ENCODE measurements at places on chromosomes 3 and 15.

- DNase-seq: no peak
Observed at GRCh38 chr3:196932600-196932999, 9.7 kb downstream of the NCBP2 start.

DNA sequence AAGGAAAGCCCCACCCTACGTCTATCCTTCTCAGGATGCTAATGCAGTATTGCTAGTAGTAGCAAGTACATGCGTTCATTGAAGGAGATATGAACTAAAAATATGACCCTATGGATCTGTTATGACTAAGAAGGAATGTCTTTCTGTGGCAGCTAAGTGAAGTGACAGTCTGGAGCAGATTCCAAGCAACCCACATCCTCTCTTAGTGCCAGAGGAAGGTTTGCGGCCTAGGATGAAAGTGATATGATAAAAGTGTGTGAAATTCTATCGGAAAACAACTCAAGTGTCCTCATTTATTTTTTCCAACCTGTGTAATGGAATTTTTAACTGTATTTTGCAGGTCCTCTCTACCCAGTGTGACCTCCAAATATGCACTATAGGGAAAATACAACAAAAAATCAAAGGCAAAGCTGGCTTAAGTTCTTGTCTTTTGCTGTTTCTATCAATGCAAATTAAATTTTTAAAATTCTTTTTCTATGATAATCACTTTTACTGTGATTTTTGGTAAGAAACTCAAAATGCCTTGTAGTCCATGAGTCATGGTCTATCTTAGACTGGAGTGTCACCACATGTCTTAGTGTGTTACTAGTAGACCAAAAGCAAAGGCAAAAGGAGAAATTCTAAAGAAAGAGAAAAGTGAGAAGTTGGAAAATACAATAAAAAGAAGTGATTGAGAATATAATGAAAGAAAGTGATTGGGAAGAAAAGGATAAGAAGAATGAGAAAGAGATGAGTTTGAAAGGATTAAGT, 161.2 kb upstream of the TMCO5A start:
- no peak for DNase-seq

- no peak for DNase-seq
Observed at GRCh38 chr3:172717493-172718088, 6.7 kb upstream of the NCEH1 start.

DNA sequence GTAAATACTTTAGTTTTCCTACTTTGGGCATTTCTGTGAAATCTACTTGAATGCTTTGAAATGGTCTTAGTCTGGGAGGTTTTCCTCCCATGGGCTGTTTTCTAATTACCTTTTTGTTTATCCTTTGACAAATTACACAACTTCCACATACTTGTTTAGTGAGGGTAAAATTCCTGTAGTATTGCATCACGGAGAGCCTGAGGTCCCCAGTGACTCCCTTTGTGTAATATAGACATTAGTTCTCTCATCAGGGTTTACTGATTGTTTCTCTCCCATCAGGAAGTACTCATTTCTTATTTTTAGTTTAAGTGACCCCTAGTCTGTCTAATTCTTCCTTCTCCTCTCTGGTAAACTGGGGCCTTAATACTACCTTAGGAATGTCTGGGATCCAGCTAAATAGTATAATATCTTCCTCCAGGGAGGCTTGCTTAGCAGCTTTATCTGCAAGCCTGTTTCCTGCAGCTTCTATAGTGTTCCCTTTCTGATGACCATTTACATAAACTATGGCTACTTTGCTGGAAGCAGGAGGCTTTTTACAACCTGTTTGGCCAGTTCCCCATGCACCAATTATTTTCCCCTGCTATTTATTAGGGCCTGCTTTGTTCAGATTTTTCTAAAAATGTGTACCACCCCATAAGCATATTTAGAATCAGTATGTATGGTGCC, 87.2 kb upstream of the XCR1 start:
- no peak for DNase-seq

DNA sequence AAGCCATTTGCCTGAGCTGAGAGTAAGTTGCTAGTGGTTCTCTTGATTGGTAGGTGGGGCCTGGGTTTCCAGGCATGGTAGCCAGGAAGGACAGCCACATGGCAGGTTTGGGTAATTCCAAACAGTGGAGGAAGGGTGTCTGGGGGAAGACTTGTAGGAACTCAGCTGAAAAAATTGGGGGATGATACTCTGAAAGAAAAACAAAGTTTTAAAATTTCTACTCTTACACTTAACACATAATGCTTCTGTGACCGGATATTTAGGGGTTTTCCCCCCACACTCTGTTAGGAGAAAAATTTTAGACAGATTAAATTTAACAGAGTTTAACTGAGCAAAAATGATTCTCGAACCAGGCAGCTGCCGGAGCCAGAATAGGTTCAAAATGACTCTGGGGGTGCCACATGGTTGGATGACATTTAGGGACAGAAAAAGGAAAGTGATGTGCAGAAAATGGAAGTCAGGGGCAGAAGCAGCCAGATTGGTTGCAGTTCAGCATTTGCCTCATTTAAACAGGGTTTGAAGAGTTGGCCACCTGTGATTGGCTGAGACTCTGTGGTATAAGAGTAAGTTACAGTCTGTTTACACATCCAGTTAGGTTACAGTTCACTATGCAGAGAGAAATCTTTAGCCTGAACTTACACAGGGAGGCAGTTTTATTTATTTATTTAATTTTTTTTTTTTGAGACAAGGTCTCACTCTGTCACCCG, 8.1 kb downstream of the B2M start:
- DNase-seq: peak; percentile 68

DNA sequence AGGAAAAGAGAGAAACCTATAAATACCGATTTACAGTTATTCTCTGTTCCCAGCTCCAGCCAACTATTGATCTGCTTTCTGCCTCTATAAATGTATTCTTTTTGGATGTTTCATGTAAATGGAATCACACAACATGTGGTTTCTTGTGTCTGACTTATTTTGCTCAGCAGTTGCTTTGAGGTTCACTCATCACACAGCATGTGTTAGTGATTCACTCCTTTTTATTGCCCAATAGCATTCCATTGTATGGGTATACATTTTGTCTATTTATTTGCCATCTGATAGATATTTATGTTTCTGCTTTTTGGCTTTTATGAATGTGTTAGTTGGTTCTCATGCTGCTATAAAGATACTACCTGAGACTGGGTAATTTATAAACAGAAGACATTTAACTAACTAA, 23.6 kb downstream of the CCR1 start:
- no peak for DNase-seq

DNA sequence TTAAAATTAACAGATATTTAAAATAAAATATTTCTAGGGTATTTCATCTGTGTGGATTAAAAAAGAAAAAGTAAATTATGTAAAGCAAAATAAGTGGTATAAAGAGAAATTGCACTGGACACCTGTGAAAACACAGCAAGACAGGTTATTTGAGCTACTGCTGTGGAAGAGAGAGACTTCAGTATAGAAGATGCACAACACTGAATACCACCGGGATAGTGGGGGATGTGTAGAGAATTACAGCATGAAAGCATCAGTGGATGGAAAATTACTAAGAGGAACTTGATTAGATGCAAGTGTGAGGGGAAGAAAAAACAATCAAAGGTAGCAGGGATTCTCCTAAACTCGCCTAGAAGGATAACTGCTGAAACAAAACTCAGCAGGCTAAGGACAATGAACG, 1242.5 kb upstream of the GBE1 start:
- DNase-seq: no peak

GRCh38 chr3:134105876-134106556, 76.3 kb upstream of the SLCO2A1 start:
- no peak for DNase-seq

DNA sequence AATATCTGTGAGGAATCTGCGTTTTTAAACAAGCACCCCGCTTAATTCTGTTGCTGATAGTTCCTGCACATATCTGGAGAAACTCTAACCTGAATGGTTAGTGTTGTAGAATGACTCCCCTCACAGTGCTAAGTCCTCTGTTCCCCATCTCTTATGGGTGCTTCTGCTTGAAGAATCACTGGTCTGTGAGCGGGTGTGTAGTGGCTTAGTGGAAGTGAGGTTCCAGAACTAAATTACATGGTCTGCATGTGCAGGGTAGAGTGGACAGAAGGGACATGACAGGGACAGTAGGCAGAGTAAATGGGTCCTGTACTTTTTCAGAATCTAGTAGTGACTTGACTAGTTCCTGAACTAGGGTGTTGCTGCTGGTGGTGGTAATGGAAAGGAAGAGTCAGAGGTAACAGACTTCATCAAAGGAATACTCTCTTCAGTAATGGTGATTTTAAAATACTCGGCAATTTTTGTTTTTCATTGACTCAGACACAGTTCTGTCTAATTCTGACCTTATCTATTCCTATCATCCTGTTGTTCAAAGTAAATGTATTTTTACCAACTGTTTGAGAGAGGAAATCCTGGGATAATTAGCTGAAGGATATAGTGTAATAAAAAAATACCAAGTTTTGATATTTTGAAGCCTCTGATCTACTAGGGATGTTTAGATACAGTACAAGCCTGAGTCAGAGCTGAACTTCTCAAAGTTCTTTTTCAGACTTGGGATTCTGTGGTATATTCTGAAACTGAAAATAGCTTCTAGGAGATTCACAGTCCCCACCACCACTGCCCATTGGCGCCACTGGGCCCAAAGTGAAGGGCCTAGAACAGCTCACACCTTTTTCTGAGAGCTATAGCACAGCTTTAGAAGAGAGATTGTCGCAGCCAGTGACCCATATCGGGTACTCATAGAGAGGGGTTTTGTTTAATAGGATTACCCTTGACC, 55.5 kb downstream of the FNDC3B start:
- DNase-seq: peak; percentile 21

DNA sequence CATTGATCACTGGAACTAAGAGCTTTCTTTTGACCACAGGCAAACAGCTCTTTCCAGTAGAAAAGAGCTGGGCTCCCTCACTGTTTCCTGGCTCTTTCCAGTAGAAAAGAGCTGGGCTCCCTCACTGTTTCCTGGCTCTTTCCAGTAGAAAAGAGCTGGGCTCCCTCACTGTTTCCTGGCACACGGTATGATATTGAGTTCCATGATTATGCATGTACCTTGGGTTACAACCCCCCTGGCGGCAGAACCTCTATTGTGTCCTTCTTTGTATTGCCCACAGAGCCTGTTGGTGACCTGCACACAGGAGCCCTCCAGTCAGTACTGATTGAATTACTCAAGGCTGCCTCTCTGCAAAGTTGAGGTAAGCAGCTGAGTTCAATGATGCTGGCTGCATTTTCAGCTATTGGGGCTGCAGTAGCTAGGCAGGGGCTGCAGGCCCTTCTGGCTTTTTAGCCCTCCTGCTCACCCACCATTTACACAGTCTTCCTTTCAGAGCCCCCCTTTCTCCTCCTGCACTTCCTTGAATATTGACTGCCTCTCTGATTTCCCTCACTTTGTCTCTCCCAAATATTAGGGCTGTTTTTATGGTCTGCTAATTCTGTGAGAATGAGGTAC, 10.2 kb downstream of the ACKR2 start:
- DNase-seq: no peak

- no peak for DNase-seq
Observed at GRCh38 chr15:80142646-80143045, 10.2 kb upstream of the FAH start.

DNA sequence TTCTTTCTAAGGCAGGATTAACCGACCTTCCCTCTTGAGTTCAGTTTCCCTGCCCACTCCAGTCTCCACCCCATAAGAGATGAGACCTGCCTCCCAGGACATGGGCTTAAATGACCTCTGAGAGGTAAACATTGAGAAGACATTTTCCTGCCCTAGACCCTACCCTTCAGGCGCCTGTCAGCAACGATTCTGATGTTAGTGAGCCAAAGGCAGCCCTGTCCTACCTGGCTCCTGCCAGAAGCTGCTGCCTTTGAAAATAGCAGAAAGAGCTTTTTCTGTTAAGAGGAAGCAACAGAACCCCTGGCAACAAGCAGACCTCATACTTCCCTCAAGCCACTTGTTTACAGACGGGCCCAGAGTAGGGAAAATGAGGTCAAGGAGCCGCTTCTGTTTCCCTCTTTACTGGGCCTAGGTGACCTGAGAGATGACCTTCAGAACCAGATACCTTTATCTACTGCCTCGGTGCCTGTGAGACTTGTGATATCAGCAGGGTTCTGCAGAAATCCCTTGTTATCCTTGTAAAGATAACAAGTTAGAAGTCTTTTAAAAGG, 52.0 kb downstream of the CD200R1L start:
- DNase-seq: no peak

GRCh38 chr3:169964176-169964575, 2.4 kb upstream of the SEC62 start:
- DNase-seq: no peak

DNA sequence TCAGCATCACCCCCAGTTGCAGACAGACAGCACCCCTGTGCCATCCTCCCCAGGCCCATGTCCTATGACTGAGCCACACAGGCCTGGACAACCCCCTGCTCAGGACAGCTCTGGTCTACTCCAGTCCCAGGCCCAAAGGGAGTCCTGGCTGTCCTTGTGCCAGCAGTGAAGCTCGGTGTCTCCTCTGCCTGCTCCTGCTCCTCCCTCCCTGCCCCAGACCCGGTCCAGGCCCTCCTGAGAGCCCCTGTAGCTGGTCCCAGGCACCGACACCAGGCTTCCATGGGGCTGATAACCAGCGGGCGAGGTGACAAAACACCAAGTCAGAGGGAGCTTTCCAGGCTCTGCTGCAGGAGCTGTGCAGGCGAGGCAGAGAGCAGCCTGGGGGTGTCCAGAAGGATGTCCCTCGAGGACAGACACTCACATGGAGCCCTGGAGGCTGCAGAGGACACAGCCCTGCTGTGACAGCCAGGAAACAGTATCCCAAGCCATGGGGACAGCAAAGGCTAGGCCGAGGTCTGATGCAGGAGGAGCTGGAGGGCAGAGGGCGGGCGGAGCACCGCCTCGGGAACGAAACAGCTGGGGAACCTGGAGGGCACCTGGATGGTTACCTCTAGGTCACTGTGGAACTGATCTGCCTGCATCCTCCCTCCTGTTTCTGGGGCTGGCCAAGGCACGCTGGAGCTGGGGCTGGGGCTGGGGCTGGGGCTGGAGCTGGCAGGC, 103.8 kb upstream of the PRR20G start:
- no peak for DNase-seq

- DNase-seq: peak; percentile 76
Observed at GRCh38 chr15:51622604-51623370, at the start of gene DMXL2. Gene DMXL2, minus strand, starts transcription at chr15:51622771. Its CDS starts 226 bp downstream, at chr15:51622545.

DNA sequence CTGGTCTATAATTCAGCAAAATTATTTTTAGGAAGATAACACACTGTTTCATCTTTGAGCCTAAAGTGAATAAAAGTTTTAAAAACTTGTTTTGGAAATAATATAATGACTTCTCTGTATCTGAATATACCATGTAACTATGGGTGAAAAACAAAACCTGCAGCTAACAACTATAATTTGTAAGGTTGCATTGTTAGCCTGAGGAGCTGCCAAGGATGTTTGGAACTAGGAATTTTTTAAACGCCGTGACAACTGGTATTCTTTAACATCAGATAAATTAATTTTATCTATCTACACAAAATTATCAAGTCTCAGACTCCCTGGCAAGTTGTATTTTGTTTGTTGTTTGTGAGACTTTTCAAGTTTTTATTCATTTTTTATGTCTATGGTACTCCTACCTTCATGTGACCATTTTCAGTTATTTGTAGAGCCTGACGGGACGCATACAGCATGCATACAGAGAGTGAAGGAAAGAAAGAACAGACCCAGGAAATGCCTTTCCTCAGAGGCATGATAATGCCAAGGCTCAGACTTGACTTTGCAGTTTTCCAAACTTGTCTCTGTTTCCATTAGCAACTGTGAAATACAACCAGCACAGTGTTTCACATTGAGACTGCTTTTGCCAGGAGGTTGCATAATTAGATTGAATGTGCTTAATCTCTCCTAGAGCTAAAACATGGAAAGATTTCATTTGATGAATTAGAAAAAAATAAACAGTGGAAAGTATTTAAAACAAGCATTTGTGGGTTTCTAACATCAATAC, 60.8 kb upstream of the ARHGEF26 start:
- DNase-seq: no peak

All from stimulated activated CD4-positive, alpha-beta T cell treated with anti-CD3 and anti-CD28 coated beads, Interleukin-2, amount 100 ng/mL, for 24 hours (primary cell).